Thyroid gland (tissue), 4 donors: ENCODE measurements at places on chromosomes 12 and 14. TPM values are rescaled to one million over a fixed set of nuclear protein-coding genes. Genes with fewer than 3 reads are reported as not detected.

Gene NINJ2
- 2.9 TPM for total RNA-seq

Gene PMEL
- total RNA-seq = 5.8 TPM

Gene ZC2HC1C
- 15.8 TPM for total RNA-seq

- H3K4me1 ChIP-seq = no peaks in the 10 kb centered on the region
- H3K36me3 ChIP-seq = no peaks in the 10 kb centered on the region
- no peak overlapping the region for H3K4me3 ChIP-seq
- no peak for DNase-seq
Measured at GRCh38 chr14:102571043-102571442, 21.4 kb upstream of the RCOR1 start.

DNA sequence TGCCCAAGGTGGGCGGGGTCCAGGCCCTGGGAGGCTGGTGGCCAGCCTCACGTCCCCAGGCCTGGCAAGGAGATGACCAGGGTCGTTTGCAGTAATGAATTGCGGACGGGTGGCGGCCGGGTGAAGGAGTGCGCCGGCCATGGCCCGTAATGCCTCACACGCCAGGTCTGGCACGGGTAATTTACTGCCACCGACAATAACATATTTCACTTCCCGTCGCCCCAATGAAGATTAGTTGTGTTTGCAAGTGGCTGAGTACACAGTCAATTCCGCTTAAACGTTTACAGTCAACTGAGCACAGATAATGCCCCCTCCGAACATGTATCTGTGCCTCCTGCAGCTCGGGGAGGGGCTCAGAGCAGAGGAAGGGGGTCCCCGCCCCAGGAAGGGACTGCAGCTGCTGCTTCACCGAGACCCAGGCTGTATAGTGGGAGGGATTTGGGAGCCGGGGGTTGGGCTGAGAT lies 48.3 kb downstream of the MVK start:
- no peaks in the 10 kb centered on the region for H3K27me3 ChIP-seq
- H3K4me3 ChIP-seq = no peak overlapping the region
- H3K4me1 ChIP-seq = no peaks in the 10 kb centered on the region
- H3K27ac ChIP-seq = no peak overlapping the region
- no peaks in the 10 kb centered on the region for H3K36me3 ChIP-seq

- no peaks in the 10 kb centered on the region for H3K36me3 ChIP-seq
- H3K27me3 ChIP-seq = no peaks in the 10 kb centered on the region
- no peak overlapping the region for H3K4me3 ChIP-seq
- H3K27ac ChIP-seq = peak overlapping the region; percentile 57
Measured at GRCh38 chr12:32558903-32559302, 120.2 kb upstream of the DNM1L start.
